ENCODE measurements at places on chromosomes 16 and 17. TPM values are rescaled to one million over a fixed set of nuclear protein-coding genes. Genes with fewer than 3 reads are reported as not detected.

Gene SLC47A2
- 0.79 TPM for total RNA-seq

Gene TLCD3B
- not detected for total RNA-seq

Gene SEZ6
- total RNA-seq: not detected

Gene GDPD1
- 1.6 TPM for total RNA-seq

Gene TP53TG3F
- not detected for total RNA-seq

Gene SPN
- not detected for total RNA-seq

Gene MAPT
- 0.26 TPM for total RNA-seq

Gene CACNG5
- not detected for total RNA-seq

Gene RPRML
- not detected for total RNA-seq

Gene KRTAP4-1
- not detected for total RNA-seq

Gene PSMC5
- total RNA-seq: 50.5 TPM

Gene PYY
- total RNA-seq: 0.79 TPM

GRCh38 chr17:33525186-33525585 lies 232.1 kb upstream of the ASIC2 start:
- no peak for DNase-seq

- no peak for DNase-seq
Measured at GRCh38 chr17:8952191-8952590, 13.3 kb downstream of the PIK3R5 start.

GRCh38 chr17:45357364-45357997 lies 40.7 kb upstream of the MAP3K14 start:
- DNase-seq: no peak

- peak; percentile 98 for DNase-seq
Measured at GRCh38 chr17:28379814-28380801, 8.6 kb downstream of the SARM1 start.

- DNase-seq: no peak
Measured at GRCh38 chr17:81558941-81559806, 7.0 kb upstream of the FAAP100 start.

- DNase-seq: no peak
Measured at GRCh38 chr17:68034452-68034776, 1.1 kb upstream of the KPNA2 start.

GRCh38 chr16:59459806-59460205 lies 725.7 kb upstream of the GOT2 start:
- DNase-seq: no peak

GRCh38 chr17:10197721-10198508 lies 491 bp downstream of the GAS7 start:
- DNase-seq: no peak

DNA sequence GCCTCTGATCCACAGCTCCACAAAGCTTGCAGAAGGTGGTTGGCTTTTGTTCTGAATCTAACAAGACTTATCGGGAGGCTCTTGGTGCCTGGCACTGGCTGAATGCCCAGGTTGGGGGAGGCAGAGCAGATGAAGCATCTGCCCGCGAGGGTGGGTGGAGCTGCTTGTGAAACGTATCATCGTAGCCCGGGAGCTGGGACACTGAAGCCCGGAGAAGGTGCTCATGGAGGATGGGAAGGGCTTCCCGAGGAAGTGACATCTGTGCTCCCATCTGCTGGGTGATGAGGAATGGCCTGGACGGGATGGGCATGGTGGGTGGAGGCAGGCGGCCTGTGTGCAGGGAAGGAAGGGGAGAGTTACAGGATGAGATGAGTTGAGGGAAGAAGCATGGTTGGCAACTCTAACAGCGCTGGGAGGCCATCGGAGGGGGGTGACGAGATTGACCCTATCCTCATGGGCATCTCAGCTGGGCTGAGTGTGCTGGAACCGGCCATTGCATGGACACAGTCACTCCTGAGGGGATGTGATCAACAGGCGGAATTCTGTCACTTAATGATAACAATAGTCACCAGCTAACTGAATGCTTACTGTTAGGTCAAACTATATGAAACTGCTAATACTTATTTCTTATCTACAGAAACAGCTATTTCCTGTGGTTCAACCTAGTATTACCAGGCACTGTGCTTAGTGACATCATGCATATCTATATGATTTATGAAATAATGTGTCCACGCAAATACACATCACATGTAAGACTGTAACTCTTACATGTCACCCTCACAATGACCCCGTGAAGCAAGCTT lies 102.7 kb downstream of the ABCC6 start:
- DNase-seq: no peak

DNA sequence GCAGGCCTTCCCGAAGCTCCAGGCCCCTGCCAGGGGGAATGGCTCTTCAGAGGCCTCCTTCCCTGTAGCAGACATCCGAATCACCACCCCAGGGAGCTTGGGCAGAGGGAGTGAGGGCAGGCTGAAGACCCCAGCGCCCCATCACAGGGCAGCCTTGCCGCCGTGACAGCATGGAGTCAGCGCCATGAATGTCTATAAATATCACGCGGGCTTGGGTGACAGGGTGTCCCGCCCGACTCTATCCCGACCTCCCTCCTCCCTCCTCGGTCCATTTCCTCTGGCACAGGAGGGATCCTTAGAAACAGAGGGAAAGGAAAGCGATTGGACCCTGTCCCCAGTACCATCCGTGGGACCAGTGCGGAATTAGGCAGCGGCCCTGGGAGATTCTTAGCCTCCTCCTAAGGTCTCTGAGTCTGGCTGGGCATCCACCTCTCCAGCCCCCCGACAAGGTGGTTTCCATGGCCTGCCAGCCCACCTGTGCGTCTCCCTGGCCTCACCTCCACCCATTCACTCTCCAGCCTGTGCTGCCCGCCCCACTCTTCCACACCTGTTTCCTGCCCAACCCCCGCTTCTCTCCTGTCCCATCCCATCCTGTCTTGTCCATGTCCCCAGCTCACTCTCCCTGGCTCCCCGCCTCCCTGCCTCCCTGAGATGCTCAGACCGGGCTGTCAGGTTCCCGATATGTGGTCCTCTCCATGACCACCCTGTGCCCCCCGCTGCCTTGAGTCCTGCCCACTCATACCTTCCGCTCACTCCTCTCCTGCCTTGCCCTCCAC lies 5.1 kb downstream of the ATP2A1 start:
- no peak for DNase-seq

GRCh38 chr16:81634380-81635062 lies 144.6 kb upstream of the PLCG2 start:
- DNase-seq: no peak

GRCh38 chr16:4293822-4294457 lies 21.1 kb upstream of the TFAP4 start:
- peak; percentile 40 for DNase-seq

DNA sequence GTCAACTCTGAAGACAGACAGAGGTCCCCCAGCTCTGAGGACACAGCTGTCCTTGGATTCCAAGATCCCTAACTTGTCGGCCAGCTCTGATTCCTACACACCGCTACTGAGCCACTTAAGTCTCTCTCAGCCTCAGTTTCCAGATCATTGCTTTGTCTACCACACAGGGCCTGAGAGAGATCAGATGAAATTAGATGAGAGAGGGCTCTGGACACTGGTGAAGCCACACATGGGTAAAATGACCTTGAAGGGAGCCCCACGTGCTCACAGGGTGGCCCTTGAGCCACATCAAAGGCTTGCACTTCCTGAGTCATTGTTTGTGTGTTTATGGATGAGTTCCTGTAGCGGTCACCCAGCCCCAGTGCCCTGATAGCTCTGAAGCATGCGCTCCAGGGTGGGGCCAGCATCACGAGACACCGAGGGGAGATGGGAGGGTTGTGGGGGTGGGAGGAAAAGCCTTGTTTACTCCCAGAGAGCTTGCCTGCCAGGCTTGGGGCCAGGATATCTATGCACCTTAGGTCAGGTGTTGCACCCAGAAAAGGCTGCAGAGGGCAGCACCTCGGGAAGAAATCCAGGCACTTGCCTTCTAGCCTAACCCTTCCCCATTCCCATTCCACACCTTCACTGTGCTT lies 32.7 kb upstream of the SLC6A2 start:
- DNase-seq: peak; percentile 31

Measured in bronchial epithelial cell (primary cell).